Mesothelial cell of epicardium (in vitro differentiated cells): ENCODE measurements at places on chromosomes 6 and 20.
A peak's percentile ranks its signal among the peaks of the same experiment; 100 is the strongest.

DNA sequence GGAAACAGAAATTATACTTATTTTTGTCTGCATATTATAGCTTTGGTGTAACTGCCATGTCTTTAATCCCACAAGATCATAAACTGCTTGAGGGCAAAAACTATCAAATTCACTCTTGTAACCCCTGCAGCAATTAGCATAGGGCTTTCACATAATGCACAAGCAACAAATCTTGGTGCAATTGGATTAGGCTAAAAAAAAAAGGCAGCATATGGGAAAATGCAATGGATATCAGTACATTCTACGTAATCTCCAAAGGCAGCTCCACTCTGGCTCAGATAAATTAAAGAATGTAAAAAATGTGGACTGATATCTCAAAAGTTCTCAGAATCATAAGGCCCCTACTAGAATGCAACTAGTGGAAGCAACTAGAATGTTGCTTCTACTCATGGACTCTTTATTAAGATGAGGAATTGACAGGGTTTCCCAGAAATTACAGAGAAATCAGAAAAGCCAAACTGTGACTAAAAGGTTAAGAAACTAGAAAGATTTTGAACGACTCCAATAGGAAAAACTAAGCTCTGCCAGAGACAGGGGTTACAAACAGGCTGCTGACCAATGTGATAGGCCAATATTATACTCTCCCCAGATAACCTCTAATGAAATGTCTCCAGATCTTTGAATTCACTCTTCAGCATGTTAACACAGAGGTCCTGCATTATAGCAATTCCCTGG, 55.0 kb downstream of the FILIP1 start:
- no peak for DNase-seq

- DNase-seq = no peak
Observed at GRCh38 chr6:111972745-111973117, 81.2 kb upstream of the CCN6 start.

DNA sequence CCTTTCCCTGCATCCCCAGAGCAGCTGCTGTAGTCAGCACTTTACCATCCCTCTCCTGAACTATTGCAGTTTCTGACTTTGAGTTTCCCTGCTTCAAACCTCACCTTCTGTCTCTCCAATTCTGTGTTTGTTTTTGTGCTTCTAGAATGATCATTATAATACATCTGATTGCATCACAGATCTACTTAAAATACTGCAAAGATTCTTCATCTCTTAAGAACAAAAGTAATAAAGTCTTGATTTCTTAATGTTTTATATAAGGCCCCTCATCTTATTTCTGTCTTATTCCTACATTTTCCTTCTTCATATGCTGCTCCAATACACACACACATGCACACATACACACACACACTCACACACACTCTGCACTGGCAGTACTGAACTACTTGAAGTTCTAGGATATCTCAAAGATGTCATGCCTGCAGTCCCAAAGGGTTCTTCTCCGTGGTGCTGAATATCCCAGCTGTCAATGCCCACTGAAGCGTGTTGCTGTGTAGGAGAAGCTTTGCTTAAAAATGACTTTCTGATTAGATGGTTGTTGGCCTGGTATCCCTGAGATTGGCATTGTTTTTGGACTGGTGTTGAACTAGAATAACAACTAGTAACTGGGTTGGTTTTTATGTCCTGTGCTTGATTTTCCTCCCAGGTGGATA, 97.2 kb downstream of the MAP3K4 start:
- DNase-seq = no peak

- DNase-seq = no peak
Observed at GRCh38 chr6:42038811-42039408, 11.4 kb upstream of the TAF8 start.

- DNase-seq = no peak
Observed at GRCh38 chr6:14166839-14167238, 49.3 kb downstream of the CD83 start.

DNA sequence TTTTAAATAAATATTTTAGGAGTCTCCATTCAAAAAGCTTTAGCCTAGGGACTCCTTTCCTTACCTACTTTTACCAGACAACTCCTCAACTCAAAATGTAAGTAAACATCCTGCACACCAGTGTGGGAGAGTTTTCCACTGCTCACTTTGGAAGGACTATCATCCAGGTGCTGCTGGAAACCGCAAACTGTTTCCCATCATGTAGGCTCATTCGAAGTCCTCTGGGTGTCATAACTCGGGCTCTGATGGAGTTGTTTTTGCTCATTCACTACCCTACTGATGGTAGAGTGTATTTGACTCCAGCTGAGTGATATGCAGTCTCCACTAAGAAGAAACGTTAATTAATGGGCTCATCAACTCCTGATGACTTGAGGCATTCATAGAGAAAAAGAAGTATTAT, 136.5 kb upstream of the AKAP12 start:
- no peak for DNase-seq

DNA sequence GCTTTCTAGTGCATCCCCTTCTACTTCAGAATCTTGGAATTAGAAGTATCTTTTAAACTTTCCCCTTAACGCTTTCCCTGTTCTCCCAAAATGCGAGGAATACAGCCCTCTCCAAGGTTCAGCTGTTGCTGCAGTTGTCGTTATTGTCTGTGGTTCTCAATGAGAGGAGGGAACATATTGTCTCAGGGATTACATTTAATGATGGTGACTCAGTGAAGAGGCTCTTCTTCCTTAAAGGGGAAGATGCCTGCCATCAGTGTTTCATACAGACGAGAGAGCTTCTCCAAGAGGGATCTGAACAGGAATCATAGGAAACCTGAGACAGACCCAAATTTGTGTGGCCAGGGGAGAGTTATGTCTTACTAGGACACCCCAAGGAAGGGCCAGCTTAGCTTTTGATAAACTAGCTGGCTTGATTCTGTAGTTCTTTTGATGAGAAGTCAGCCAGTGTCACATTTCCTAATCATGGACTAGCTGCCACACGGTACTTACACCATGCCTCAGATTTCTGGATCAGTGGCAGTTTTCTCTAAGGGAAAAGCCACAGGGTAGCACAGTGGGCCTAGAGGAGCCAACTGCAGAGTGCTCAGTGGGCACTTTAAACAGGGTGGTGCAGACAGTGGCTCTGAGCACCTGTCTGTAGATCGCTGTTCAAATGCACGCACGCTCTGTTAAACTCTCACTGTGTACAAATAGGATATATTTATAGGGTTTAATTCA, 59.7 kb upstream of the TMEM181 start:
- DNase-seq = no peak

DNA sequence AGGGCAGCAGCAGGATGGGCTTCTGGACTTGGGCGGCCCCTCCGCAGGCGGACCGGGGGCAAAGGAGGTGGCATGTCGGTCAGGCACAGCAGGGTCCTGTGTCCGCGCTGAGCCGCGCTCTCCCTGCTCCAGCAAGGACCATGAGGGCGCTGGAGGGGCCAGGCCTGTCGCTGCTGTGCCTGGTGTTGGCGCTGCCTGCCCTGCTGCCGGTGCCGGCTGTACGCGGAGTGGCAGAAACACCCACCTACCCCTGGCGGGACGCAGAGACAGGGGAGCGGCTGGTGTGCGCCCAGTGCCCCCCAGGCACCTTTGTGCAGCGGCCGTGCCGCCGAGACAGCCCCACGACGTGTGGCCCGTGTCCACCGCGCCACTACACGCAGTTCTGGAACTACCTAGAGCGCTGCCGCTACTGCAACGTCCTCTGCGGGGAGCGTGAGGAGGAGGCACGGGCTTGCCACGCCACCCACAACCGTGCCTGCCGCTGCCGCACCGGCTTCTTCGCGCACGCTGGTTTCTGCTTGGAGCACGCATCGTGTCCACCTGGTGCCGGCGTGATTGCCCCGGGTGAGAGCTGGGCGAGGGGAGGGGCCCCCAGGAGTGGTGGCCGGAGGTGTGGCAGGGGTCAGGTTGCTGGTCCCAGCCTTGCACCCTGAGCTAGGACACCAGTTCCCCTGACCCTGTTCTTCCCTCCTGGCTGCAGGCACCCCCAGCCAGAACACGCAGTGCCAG, at the start of gene TNFRSF6B:
Gene TNFRSF6B, plus strand, starts transcription at position 25 of the 729 bp plus-strand sequence. Its CDS starts 116 bp downstream, at position 141.
- DNase-seq = no peak

GRCh38 chr6:8102122-8102958, at the start of gene EEF1E1:
Gene EEF1E1, minus strand, starts transcription at chr6:8102548. Its CDS starts 27 bp downstream, at chr6:8102521.
- peak; percentile 93 for DNase-seq

- DNase-seq = no peak
Observed at GRCh38 chr6:109075934-109076333, 18.7 kb downstream of the SESN1 start.

- no peak for DNase-seq
Observed at GRCh38 chr6:26250698-26251044, 114.3 kb upstream of the BTN3A2 start.

- DNase-seq = no peak
Observed at GRCh38 chr6:151548201-151548600, 54.4 kb downstream of the CCDC170 start.

GRCh38 chr6:43893073-43893472, 123.1 kb downstream of the VEGFA start:
- no peak for DNase-seq

GRCh38 chr6:7111095-7111690, 3.4 kb downstream of the RREB1 start:
- DNase-seq = no peak

- no peak for DNase-seq
Observed at GRCh38 chr6:51792273-51793030, 295.0 kb downstream of the PKHD1 start.

GRCh38 chr20:25285856-25286798, 38.2 kb downstream of the PYGB start:
- no peak for DNase-seq
